Stimulated activated CD4-positive, alpha-beta T cell treated with anti-CD3 and anti-CD28 coated beads, Interleukin-12 subunit alpha, Interleukin-12 subunit beta, amount 100 ng/mL, for 48 hours (primary cell): ENCODE measurements at places on chromosomes 2 and 18.

GRCh38 chr18:79258447-79258846 lies 137.3 kb upstream of the NFATC1 start:
- no peak for DNase-seq

DNA sequence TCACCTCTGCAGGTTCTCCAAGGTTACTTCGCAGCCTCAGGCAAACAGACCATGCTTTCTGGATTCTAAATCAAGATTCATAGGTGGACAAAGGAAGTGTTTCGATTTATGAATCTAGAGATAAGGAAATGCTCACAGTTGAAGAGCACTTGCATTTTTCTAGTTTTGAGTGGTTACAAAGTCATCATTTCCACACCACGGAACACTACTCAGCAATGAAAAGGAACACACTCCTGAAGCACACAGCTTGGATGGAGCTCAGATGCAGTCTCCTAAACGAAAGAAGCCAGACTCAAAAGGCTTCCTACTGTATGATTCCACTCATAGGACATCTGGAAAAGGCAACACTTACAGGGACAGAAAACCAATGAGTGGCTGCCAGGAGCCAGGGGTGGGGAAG lies 31.7 kb downstream of the SDC1 start:
- no peak for DNase-seq

DNA sequence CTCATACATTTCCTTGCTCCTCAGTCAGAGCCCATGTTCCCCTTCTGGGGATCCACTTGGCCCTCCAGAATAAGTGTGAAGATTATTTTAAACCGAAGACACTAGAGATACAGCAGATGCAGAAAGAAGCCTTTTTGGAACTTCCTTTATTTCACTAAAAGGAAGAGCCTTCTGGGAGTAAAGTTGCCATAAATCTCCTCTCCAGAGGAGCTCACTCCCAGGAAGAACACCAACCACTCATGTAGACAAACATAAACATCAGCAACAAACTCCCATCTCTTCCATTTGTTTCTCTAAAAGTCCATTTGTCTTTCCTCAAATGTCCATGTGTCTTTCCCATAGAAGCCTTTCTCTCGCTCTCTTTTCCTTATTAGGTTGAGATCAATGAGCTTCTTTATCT lies 62.4 kb upstream of the MSH6 start:
- DNase-seq: no peak

DNA sequence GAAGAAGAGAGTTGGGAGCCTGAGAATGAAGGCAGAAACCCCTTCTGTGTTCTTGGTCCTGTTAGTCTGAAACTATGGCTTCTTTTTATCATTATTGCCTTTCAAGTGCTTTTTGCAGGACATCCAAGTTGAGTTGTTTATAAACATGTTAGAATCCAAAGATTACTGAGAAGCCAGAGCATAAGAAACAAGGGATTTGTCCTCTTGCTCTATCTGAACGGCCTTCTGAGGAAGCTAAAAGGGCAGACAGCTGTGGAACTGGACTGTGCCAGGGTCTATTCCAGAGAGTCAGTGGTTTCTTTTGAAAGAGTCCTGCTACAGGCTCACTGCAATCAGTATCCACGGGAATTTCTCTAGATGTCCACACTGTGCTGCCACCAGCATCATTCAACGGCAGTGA lies 86.6 kb downstream of the ARHGAP28 start:
- no peak for DNase-seq

DNA sequence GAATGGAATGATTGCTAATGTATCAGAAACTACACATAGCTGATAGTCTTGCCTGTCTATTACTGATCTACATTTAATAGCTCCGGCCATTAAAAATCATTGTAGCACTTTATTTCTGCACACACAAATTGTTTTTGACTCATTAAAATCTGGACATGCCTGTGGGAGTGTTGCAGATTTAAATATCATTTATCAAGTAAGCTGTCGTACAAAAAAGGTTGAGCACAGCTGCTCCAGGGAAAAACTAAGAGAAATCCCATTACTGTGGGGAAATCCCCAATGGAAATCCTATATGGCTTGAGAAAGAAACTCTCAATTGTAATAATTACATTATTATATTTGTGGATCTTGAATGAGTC lies 99.6 kb upstream of the CERS6 start:
- DNase-seq: no peak

DNA sequence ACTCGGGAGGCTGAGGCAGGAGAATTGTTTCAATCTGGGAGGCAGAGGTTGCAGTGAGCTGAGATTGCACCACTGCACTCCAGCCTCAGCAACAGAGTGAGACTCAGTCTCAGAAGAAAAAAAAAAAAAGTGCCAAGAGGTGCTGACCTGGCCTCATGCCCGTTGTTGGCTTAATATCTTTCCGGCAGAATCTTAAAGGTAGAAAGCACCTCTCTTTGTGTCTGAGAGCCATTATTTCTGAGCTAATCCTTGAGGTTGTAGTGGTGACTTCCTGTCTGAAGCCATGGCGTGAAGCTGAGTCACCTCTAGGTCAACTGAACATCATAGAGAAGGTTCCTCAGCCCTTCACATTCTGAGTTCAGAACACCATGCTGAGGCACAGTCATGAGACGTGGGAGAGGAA lies 60.4 kb downstream of the WDSUB1 start:
- peak; percentile 14 for DNase-seq

- DNase-seq: no peak
These were observed 472.1 kb downstream of the PARD3B start for GRCh38 chr2:205017381-205017780.

GRCh38 chr18:57813245-57813644 lies 10.1 kb upstream of the ATP8B1 start:
- DNase-seq: no peak

DNA sequence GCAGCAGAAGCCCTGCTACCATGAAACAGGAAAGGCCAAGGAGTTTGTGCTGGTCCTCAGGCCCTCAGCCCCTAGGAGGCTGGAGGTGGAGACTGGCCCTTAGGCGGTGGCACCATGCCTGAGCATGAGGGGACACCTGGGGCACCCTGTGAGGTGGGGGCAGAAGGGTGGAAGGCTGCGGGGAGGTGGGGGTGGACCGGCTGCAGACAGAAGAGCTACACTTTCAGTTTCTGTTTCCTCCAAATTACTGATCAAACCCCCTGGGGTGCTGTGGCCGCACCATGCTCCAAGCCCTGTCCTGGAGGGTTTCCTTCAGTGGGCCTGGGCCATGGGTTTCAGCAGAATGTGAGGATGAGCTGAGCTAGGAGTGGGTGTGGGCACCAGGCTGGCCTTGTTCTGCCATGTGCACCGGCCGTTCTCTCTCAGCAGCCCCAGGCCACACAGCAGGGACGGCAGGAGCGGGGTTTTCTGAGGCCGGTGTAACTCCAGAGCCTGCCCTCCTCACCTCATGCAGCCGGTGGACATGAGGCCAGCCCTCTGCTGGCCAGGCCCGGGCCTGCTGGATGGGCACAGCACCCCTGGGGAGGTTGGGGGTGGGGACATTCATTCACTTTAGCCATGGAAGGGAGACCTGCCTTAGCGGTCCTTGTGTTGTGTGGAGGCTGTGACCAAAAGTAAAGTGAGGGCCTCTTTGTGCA lies 51.5 kb downstream of the PLEKHB2 start:
- DNase-seq: no peak

DNA sequence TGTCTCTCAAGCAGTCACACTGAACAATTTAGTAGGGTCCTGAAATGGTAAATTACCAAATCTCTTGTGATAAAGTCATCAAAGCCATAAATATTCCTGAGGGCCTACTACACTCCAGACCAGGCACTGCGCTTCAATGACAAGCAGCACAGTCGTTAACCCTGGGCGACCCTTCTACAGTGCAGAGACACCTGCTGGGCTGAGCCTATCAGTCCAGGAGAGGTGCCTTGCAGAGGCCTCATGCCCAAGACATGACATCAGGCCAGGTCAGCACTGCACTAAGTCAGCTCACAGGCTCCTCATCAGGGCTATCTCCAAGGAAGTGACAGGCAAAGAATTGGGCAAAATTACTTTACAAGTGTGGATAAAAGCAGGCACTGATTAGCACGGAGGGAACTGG lies 166.4 kb upstream of the EPB41L3 start:
- DNase-seq: no peak

- DNase-seq: no peak
These were observed 91.9 kb upstream of the KCNE4 start for GRCh38 chr2:222960126-222960525.

GRCh38 chr2:128292599-128293425 lies 25.9 kb downstream of the HS6ST1 start:
- DNase-seq: no peak

DNA sequence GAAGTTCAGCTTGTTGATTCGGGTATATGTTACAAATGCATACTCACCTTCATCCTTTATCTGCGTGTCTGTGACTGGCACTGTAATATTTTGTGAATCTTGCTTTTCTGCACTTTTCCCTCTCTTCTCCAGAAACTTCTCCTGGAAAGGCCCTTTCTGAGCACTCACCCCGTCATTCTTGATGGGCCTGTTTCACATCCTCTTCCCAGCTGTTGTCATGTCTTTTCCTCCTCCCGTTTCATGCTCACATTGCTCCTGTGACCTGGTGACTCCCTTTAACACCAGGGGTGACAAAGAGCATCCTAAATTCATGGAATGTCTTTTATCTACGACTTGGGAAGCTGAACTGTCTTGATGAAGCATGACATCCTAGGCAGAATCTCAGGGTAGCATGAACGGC lies 65.8 kb downstream of the CD8B2 start:
- DNase-seq: no peak

DNA sequence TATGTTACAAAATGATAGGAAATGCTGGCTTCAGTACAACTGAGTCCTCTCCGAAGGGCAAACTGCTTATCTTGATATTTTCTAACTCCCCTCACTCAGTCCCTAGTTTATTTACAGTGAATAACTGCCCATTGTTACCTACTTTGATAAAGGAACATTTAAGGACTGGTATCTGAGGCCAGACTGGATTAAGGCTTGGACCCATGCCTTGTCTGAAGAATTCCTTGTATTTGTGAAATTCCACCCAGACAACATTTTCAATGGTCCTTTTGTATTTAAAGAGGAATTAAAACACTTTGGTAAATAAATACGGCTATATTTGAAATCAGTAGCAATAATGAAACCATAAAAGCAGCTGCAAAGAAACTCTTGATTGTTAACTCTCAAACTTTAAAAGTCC lies 58.3 kb downstream of the PELI1 start:
- DNase-seq: no peak

GRCh38 chr2:27150639-27151230 lies 1.9 kb downstream of the TCF23 start:
- no peak for DNase-seq

GRCh38 chr2:52934323-52934898 lies 833.2 kb upstream of the CHAC2 start:
- no peak for DNase-seq

DNA sequence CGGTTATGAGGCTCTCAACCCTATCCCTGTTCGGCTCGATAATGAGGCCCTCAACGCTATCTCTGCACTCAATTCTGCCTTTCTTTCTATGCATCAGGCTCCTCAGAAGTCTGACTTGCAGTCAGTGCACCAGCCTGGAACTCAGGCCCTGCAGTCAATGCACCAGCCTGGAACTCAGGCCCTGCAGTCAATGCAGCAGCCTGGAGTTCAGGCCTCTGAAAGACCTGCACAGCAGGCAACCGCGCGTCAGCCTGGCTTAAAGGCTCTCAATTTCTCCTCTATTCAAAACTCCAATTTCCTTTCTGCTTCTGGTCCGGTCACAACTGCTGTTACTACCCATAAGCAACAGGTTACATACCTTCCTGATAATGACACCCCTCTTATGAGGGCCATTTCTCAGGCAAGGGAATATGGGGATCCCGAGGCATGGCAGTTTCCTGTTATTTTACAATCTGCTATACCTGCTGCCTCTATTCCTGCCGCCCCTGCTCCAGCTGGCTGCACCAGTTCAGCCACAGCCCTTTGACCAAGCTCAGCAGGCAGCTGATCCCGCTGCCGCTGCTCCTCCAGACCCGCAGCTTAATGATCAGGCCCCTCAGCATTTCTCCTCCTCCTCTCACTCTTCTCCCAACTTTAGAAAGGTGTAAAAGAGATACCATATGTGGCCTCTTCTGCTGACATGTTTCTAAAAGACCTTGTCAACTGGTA lies 933.6 kb upstream of the FANCL start:
- no peak for DNase-seq

GRCh38 chr2:195356026-195356425 lies 301.0 kb upstream of the SLC39A10 start:
- no peak for DNase-seq

DNA sequence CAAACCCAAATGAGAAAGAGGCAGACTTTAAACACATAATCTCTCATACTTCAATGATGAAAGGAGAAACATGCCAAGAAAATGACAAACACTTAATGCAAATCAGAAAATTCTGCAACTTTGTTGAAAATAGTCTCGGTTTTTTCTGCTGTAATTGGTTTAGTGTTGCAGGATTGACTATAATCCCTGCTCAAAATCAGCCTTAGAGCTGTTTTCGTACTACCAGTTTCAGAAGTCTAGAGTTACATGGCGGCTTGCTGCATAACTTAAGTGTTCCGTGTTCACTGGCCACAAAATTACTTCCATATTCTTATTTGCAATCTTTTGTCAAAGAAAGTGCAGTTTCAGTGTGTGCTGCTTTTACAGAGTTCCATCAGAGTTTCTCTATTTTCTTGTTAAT lies 48.9 kb upstream of the ITGAV start:
- no peak for DNase-seq

GRCh38 chr2:164061129-164061746 lies 325.4 kb upstream of the FIGN start:
- no peak for DNase-seq

GRCh38 chr2:109208071-109208950 lies 79.3 kb downstream of the SH3RF3 start:
- DNase-seq: no peak

- no peak for DNase-seq
These were observed 119.9 kb downstream of the LYPD1 start for GRCh38 chr2:132549935-132550670.

GRCh38 chr2:158045362-158045761 lies 56.3 kb upstream of the UPP2 start:
- no peak for DNase-seq

DNA sequence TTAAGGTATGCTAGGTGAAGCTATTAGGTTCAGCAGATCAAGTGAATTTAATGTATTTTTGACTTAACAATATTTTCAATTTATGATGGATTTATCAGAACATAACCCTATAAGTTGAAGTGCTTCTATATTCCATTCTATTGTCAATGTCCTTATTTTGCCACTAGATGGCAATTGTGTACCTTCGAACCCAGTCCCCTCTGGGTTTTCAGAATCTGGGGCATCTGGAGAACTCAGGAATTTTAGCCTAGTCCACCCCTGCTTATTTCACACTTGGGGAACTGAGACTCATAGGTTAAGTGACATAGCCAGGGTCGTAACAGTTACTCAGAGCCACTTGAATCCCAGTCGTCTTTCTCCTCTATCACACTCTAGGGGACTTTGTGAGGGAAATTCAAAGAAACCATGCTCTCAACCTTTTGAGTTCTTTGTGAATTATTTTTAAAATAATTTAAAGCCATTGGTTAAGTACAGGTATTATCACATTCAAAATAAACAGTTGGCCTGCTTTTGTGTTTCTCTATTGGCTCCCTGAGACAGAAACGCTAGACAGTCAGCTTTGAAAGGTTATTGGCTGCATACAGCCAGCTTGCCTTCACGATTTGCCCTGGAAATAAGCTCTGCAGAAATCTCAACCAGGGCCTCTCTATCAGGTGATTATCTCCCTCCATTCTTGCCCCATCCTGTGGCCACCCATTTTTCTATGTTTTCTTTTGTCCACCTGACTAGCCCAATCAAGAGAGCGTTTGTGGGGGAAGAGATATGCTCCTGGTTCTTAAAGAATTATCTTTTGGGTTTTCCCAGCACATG lies 145.0 kb downstream of the TTC27 start:
- DNase-seq: no peak
